Sciatic nerve (tissue), 2 donors: ENCODE measurements at places on chromosomes 4 and X. TPM values are rescaled to one million over a fixed set of nuclear protein-coding genes. Genes with fewer than 3 reads are reported as not detected.

DNA sequence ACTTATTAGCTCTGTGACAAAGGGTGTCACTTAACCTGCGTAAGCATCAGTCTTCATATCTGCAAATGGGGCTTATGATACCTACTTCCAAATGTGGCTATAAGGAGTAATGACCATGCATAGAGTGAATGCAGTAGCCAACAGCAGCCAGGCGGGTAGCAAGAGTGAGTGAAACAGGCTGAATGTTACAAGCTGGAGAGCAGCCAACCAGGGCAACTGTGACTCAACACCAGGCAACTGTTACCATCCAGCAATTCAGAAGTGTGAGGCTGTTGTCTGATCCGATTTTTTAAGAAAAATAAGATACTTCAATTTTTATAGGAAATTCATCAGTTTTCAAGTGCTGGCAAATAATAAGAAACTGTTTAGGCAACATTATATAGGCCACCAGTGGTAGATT lies 270.2 kb upstream of the TAPT1 start:
- no peak for DNase-seq

Gene GCNA
- 3.6 TPM for total RNA-seq

Gene CLDN34
- not detected for total RNA-seq

- no peak for DNase-seq
These were observed 231.7 kb upstream of the GATB start for GRCh38 chr4:151992332-151993154.

GRCh38 chr4:98939892-98940298 lies 11.0 kb upstream of the EIF4E start:
- DNase-seq: no peak

DNA sequence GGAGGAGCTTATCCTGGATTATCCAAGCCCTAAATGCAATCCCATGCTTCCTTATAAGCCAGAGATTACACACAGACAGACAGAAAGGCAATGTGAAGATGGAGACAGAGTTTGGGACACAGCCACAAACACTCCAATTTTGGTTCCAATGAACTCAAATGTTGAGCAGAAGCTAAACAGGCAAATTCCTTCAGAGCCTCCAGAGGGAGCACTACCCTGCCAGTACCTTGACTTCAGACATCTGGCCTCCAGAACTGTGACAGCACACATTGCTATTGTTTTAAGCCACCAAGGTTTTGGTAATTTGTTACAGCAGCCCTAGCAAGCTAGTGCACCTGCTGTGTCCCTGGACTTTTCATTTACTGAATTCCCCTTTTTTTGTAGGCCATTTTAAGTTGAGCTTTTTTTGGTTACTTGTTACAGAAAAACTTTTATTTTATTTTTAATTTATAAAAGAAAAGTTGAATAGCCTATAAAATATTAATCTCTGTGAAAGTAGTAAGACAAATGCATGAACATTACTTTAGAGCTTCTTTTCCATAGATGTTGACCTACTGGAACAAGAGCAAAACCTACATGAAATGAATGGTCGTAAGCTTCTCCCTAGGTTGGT lies 33.4 kb upstream of the SRD5A3 start:
- DNase-seq: no peak

DNA sequence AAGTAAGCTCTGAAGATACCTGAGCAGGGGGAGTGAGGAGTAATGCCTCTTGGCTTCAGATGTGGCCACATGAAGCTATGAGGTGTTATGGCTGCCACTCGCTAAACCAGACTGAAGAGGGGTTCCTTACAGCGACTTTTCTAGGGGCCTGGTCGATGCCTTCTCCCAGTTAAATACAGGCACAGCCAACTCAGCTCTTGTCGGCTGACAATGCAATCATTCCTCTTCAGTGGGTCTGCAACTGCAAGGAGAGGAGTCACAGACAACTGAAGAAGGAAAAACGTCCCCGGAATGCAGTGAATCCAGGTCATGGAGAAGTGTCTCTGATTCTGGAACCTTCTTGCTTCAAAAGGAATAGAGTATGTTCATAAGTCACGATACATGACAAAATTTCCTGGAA lies 106.4 kb downstream of the RNF150 start:
- DNase-seq: no peak

Gene TASL
- 5.3 TPM for total RNA-seq

DNA sequence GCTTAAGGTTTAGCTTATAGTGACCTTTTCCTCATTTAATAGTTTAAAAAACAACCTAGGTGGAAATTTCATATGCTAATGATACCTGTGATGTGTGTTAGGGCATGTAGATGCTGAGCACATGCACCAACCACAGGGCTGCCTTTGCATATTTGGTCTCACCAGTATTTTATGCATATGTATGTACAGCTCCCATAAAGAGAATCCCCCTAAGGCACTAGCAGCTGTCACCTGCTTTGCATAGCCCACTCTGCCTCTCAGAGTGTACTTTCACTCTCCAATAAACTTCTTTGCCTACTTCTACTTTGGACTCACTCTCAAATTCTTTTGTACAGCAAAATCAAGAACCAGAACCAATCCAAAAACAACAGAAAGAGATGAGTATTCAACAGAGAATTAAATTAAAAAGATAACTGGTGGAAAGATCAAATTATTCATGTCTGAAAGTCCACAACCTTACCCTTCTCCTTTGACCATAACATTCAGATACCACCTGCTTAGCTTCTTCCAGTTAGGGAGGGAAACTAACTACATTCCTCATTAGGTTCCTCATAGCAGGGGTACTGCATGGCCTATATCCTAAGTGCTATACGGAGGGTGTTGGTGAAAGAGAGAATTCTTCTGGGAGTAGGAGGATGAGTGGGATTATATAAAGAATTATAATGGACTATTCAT lies 250.5 kb downstream of the STPG2 start:
- no peak for DNase-seq

Gene MAGEC3
- total RNA-seq: not detected

GRCh38 chr4:159191989-159192388 lies 89.1 kb downstream of the RAPGEF2 start:
- DNase-seq: no peak

DNA sequence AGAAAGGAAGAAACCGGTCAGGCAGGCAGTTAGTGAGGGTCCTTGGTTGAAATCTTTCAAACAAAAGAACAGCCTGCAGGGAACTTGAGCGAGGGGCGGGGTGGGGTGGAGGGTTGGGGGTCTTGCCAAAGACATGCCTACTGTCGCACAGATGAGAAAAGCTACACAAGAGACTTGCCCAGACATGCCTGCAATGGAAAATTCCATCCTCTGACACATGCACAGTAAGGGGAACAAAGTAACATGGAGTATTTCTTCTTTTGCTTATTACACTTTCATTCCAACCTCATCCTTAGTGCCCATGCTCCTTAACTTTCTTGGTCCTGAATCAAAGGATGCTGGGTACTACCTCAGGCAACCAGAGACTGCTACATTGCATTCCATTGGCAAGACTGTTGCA lies 1491.2 kb downstream of the STIM2 start:
- no peak for DNase-seq

DNA sequence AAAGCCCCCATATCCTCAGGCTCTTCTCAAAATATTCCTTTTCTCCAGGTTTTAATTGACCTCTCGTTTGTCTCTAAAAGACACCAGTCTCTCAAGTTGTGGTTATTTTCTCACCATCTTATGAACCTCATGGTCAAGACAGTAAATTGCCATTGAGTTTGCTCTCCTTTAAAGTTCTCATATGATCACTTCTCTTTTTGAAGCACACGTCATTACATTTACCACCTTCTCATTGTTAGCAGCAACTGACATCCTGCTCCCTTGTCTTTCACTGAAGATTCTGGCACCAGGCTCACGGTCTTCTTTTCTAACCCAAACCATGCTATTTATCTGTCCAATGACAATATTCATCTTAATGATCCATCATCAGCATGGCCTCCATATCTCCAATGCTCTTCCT lies 324.2 kb downstream of the TMA16 start:
- no peak for DNase-seq

DNA sequence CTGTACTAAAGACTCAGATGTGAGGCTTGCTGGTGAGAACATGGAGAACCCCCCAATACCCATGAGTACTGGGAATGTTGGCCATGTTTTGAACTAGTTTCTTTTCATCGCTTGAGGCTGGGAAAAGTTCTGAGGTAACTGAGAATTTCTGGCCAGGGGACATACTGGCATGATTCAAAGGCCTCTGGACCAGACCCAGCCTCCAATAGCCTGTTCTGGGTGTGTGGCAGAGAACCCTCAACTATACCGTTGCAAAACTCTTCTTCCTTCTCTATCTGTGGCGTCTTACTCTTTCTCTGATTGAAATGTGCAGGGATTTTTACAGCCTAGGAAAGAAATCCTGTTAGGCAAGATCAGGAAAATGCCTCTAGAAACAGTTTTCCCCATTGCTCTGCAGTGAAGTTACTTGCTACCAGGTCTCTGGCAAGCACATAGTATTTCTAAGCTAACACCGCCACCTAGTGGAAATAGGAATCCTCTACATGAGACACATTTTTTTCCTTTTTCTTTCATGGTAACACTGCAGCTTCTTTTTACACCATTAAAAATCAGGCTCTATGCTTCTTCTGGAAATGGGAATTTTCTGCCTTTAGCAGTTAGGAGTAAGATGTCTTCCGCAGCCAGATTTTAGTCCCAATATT lies 170.7 kb upstream of the ZCCHC13 start:
- no peak for DNase-seq

DNA sequence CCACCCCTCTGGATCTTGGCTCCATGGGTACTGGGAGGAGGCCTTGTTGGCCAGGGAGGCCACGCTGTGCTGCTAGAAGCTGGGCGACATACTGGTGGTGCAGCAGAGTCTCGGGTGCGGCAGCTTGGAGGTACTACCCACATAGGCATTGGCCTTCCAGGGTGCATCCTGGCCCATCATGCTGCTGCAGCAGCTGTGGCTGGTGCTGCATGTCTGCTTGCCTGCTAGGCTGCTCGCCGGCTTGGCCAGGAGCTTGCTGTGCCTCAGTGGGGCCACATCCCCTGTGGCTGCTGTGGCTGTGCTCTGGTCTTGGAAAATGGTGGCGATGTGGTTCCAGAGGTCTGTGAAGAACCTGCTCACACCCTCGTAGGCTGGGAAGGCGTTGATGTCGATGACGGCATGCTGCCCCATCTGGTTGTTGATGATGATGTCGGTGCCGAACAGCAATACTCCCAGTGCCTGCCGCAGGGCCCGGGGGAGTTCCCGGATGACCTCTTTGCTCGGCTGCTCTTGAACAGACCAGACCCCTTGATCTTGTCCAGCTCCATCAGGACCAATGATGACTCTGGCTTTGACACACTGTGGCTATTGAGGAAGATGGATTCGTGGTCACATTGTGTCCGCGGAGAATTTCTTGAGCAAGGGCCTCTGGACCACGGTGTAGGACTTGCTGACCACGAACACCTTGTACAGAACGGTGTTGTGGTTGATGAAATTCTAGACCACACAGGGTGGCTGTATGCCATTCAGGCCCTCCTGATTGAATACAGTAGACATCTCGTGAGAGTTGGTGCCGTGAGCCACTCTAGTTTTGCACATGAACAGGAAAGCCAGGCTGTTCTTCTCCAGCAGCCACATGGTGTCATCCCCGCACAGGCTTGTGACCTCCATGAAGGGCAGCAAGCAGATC lies 11.8 kb downstream of the RBM10 start:
- DNase-seq: peak; percentile 47

DNA sequence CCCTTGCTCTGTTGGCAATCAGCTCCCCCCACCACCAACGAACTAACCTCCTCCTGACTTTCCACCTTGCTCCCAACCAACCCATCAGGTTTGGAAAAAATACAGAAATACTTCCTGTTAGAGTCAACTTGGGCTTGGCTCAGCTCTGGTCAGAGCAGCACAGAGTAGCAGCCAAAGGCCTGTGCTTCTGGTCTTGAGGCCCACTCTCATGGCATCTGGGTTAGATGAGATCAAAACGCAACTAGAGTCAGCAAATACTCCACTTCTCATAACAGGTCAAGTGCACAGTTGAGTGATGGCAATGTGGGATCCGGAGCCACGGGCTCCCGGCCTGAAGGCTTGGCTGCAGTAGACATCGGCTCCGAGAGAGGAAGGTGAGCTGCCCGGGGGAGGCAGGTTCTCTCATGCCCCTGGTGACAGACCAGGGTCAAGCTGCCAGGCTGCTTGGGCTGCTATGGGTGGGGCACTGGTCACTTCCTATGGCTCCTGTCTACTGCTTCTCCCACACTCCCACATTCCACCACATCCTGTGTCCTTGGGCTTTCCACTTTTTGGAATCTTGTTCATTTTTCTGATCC lies 34.8 kb downstream of the ZNF185 start:
- DNase-seq: no peak

GRCh38 chr4:156475322-156475721 lies 496.3 kb downstream of the PDGFC start:
- no peak for DNase-seq

Gene HCCS
- 13.9 TPM for total RNA-seq

Gene S100P
- 6.3 TPM for total RNA-seq

GRCh38 chrX:153438532-153438931 lies 7.3 kb downstream of the TREX2 start:
- DNase-seq: no peak

DNA sequence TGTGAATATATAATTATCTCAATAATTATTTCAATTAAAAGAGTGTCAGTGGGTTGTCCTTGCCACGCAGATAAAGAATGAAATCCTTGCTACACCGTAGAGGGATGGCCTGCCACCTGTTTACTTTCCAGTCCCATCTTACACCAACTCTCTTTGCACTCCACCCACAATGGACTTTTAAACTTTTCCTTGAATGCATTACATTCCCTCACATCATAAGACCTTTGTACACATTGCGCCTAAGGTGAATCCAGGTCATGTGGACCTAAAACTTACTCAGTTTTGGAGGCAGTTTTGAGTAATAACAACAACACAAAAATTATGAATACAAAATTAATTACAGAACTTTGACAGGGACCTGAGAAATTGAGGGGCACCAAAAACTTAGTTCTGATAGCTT lies 78.7 kb upstream of the PDE5A start:
- DNase-seq: no peak

DNA sequence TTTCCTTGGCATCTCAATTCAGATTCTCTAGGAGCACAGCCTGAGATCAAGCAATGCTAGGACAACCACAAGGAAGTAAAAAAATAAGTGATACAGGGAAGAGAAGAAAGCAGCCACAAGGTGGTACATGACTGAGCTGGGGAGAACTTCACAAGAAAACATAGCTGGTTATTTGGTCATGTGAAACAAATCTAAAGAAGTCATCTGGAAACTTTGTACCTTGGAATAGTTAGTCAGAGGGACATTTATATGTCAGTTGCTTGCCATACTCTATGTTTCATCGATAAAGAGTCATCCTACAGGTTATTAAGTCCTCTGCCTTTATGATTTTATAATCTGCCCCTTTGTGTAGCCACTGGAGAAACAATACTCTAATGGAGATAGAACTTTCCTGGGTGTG lies 575.1 kb downstream of the IL15 start:
- no peak for DNase-seq

DNA sequence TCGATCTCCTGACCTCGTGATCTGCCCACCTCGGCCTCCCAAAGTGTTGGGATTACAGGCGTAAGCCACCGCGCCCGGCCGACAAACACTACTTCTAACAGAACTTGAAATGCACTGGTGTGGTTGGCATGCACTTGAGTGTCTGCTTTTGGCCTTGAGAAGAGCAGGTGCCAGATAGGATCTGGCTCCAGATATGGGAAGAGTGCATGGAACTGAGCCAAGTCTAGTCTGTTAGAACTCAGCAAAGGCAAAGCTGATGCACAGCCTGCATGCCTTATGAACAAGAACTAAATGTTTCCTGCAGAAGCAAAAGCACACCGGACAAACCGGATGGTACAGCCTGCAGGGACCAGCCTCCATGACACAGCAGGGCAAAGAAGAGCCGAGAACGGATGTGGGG lies 35.1 kb upstream of the TBL1X start:
- DNase-seq: no peak
